ENCODE measurements at places on chromosomes 7 and 10.

DNA sequence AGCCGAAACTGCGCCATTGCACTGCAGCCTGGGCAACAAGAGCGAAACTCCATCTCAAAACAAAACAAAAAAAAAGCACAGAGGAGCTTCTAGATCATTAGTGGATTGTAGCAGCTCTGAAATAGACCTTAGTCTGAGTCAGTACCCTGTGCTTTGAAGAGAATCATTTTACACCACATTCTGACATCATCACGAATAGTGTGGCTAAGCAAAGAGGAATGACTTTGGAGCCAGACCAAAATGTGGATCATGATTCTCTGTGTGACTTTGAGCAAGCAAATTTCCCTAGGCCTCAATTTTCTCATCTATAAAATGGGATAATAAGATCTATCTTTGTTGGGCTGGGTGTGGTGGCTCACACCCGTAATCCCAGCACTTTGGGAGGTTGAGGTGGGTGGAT, 618.9 kb downstream of the CALN1 start:
- DNase-seq: no peak

GRCh38 chr10:113259576-113260226, 293.2 kb upstream of the HABP2 start:
- no peak for DNase-seq

- DNase-seq: peak; percentile 94
Measured at GRCh38 chr7:139560678-139561077, 37.2 kb downstream of the CLEC2L start.

- DNase-seq: no peak
Measured at GRCh38 chr7:151924001-151924400, 32.2 kb upstream of the GALNTL5 start.

GRCh38 chr7:137073571-137074325, 205.3 kb downstream of the CHRM2 start:
- DNase-seq: no peak

- DNase-seq: peak; percentile 13
Measured at GRCh38 chr10:109852475-109853037, 70.8 kb downstream of the XPNPEP1 start.

DNA sequence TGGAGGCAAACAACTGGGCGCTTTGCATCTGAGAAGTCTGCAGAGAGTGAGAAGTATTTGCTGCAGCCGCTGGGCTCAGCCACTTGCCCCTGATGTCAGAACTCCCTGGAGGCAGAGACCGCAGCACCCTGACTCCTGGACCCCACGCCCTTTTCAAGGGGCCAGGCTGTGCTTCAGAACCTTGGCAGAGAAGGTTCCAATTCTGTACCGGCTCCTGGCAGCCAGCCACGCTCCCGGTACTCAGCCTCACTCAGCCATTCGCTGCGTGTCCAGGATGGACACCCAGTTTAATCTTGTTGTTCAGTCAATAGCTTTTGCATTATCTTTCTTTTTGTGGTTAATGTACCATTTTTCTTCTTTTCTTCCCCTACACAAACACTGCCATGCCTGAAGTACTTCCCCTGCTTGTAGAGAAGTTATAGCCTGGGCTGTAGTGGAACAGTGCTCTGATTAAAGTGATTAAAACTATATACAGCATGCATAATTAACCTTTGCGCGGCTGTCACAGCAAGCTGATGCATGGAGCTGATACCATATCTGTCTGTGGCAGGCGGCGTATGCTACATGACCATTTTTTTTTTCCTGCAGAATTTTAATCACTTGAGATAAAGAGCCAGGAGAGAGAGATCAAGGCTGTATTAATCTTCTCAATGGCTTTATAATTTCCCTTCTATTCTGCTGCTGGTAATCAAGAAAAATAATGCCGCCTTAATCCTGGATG, 578.5 kb downstream of the SDK1 start:
- peak; percentile 55 for DNase-seq

- no peak for DNase-seq
Measured at GRCh38 chr7:48755061-48755555, 169.2 kb upstream of the CDC14C start.

DNA sequence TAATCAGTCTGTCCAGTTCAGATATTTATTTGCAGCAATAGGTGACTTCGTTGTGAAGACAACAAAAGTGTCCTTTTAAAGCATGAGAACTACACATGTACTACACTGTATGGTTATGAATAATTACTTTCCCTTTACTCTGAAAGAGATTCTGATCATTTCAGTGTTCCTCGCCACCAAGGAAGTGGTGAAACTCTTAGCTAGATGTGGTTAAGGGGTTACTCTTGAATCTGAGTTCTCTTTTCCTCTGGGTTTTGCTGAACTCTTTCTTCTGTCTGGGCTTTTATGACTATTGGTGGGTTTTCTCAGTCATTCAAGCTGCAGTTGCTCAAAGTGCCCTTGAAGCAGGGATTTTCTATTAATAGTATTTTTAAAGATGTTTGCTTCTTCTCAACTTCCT, 127.9 kb upstream of the SEM1 start:
- no peak for DNase-seq

DNA sequence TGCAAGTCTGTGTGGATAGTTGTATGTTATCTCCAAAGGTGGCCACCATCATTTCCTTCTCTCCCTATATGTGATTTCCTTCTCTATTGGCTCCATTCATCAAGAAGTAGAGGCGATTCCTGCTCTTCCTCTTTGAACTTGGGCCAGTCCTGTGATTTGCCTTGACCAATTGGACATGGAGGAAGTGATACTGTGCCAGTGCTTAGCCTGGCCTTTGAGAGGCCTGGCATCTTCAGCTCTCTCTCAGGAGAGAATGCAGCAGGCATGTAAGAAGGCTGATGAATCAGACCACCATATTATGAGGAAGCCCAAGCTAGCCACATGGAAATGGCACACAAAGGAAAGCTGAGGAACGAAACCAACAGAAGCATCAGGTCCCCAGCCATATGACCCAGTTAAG, 195.0 kb upstream of the SVIL start:
- no peak for DNase-seq

DNA sequence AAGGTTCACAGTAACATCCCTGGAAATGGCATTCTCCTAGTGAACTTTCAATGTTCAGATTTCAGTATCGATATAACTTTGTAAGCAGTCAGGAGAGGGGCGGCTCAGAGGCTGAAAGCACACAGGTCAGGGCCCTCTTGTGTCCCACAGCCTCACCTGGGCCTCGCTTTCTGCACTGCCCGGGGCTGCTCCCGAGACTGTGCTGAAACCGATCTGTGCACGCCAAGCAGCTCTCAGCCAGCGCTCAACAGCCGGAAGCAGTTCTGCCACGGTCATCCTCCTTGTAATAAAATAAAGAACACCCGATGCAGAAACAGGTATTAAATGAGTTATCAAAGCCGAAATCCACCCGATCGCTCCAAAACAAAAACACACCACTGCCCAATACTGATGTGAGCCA, 106.0 kb downstream of the DIP2C start:
- DNase-seq: no peak

GRCh38 chr7:100106633-100107032, 5.2 kb downstream of the AP4M1 start:
- no peak for DNase-seq

GRCh38 chr7:135236727-135237126, 3.1 kb downstream of the STRA8 start:
- no peak for DNase-seq

GRCh38 chr7:12269100-12269895, 58.2 kb downstream of the TMEM106B start:
- no peak for DNase-seq

DNA sequence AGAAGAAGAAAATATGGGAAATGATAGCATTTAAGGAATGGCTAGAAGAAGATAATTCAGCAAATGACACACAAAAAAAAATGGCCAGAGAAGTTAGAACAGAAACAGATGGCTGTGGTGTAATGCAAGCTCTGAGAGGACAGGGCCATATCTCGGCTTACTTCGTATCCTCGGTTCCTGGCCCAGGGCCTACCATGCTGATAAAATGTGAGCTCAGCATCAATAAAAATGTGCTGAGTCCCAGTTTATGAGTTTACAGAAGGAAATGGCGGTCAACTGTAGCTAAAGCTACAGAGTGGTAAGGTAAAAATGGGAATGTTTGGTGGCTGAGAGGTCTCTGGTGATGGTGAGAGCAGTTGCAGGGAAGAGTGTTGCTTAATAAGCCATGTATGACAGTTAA, 40.8 kb downstream of the HBP1 start:
- DNase-seq: no peak

DNA sequence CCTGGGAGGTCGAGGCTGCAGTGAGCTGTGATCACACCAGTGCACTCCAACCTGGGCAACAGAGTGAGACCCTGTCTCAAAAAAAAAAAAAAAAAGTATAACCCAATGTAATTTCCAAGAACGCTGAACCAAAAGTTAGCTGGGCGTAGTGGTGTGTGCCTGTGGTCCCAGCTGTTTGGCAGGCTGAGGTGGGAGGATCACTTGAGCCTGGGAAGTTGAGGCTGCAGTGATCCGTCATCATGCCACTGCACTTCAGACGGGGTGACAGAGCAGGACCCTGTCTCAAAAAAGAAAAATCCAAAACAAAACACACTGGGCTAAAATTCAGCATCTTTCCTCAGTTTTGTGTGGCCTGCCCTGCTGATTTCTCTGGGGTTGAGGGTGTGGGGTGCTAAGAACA, 21.1 kb downstream of the HNRNPA2B1 start:
- no peak for DNase-seq

DNA sequence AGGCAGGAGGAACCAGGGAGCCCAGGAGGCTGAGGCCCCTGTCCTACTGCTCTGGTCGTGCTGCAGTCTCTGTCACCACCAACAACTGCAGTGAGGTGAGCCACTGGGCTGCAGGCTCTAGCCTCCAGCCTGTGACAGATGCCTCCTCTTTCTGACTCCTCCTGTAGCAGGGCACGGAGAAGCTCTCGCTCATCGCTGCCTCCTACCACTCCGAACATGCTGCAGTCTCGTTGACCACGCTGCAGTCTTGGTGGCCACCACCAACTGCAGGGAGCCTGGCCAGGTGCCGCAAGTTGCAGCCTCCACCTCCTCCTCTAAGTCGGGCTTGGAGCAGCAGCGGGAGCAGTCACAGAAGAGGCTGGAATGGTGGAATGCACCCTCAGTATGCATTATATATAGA, 22.1 kb upstream of the VOPP1 start:
- DNase-seq: no peak

GRCh38 chr10:132192991-132193665, 6.4 kb downstream of the DPYSL4 start:
- DNase-seq: no peak

DNA sequence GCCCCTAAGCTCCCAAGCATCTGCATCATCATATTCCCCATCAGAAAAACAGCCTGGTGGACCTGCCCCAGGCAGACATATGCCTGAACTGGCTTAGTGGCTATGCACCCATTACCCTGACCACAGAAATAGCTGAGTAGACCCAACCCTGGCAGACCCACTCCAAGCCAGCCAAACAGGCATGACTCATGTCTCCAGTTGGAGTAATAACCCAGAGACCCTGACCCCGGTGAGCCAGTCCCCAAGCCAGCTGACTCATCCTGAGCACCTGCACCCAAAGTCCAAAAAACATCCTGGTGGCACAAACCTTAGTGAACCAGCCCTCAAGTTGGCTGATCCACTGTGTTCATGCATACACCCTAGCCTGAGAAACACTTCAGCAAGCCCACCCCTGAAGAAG, 555.9 kb downstream of the GRID1 start:
- DNase-seq: no peak

DNA sequence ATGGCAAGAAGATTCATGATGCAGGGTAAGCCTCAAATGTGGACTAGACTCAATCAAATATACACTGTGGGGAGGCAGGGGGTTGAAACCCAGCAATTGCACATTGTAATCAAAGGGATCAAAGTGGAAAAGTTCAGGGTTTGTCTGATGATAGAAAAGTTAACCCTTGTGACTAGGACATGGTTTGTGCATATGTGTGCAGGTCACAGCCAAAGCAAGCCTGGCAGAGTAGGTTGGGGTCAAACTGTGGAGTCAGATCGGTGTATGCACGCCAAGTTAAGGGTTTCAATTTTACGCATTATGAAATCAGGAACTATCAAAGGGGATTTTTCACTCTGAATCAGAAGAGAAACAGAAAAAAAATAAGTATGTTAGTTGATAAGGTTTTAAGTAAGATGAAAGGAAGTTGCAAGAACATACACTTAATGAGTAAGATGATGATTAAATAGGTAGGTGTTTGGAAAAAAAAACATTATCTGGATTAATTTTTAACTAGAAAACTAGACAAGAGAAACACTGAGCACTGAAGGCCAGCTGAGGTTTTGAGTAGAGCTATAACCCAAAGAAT, 188.3 kb downstream of the DGKB start:
- no peak for DNase-seq

- no peak for DNase-seq
Measured at GRCh38 chr10:90929179-90929578, 8.3 kb upstream of the ANKRD1 start.

- DNase-seq: peak; percentile 11
Measured at GRCh38 chr7:45342236-45342635, 184.6 kb downstream of the RAMP3 start.

GRCh38 chr7:156180451-156181229, 368.4 kb upstream of the SHH start:
- DNase-seq: no peak

GRCh38 chr7:155411718-155412415, 46.1 kb upstream of the EN2 start:
- no peak for DNase-seq

- no peak for DNase-seq
Measured at GRCh38 chr10:71278691-71279588, 40.1 kb upstream of the SLC29A3 start.

DNA sequence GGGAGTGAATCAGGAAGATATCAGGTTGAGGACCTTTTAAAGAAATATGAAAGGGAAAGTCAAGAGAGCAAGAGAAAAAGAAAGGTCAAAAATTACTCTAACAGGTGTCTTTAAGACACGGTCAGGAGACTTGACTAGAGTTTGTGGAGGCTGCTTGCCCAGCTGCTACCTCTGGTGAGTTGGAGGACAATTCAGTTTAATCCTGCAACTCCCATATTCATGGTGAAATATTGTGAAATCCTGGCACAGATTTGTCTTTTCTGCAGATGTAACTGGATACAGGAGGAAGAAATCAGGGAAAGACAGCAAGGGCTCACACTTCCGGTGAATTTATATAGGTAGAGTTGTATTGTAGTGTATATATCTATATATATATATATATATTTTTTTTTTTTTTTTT, 93.5 kb downstream of the AKAP9 start:
- no peak for DNase-seq

- DNase-seq: no peak
Measured at GRCh38 chr7:129567377-129567776, 44.1 kb upstream of the NRF1 start.

GRCh38 chr7:85185424-85186082, 1.3 kb downstream of the SEMA3D start:
- DNase-seq: no peak

DNA sequence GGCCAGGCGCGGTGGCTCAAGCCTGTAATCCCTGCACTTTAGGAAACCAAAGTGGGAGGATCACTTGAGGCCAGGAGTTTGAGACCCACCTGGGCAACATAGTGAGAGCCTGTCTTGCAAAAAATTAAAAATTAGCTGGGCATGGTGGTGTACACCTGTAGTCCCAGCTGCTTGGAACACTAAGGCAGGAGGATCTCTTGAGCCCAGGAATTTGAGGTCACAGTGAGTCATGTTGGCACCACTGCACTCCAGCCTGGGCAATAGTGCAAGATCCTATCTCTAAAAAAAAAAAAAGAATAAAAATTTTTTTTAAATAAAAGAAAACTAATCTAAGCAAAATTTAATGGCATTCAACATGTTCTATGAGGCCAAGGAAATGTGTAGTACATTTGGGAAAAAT, 44.9 kb upstream of the UBN2 start:
- no peak for DNase-seq
